ENCODE measurements at places on chromosomes 6 and 20. TPM values are rescaled to one million over a fixed set of nuclear protein-coding genes. Genes with fewer than 3 reads are reported as not detected.

GRCh38 chr6:78749326-78749725 lies 118.0 kb upstream of the IRAK1BP1 start:
- no peak overlapping the region for H3K27ac ChIP-seq
- no peak for DNase-seq
- H3K4me3 ChIP-seq, result no peak overlapping the region
- H3K4me1 ChIP-seq, result no peaks in the 10 kb centered on the region
- no peaks in the 10 kb centered on the region for H3K27me3 ChIP-seq
- no peaks in the 10 kb centered on the region for H3K36me3 ChIP-seq

DNA sequence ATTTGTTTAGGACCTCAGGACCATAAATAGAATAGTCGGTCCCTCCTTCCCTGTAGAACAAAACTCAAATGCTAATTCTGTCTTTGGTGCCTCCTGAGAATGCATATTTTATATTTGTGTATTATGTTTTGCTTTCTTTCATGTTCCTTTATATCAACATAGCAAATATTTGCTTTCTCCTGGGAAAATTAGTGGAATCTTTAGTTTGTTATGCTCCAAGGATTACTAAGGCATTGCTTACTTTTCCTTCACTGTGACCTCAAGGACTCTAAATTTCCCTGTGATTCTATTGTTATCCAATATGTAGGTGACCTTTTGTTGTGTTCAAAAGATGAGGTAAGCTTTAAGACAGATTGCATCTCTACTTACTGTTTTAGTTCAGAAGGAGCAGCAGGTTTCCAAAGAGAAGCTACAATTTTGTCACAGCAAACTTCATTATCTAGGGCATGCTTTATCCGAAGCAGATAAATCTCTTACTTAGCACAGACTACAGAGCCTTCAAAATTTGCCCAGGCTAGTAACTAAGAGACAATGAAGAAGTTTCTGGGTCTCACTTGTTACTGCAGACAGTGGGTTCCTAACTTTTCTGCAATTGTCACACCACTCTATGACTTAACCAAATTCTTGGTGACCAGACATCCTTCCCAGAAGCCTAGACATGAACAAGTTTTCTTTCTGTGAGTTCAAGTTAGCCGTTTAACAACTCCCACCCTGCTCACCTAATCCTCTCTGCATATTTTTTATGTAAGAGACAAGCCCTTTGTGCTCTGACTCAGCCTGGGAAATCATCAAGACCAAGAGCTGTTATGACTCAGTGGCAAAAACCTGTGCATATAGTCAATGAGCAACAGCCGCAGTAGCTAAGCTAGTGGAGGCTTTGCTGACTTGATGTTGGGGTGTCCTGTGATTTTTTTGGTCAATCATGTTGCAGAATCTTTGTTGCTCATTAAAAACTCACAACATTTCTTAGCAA lies 378.8 kb downstream of the QKI start:
- H3K27ac ChIP-seq, result no peak overlapping the region
- no peaks in the 10 kb centered on the region for H3K27me3 ChIP-seq
- H3K36me3 ChIP-seq, result no peaks in the 10 kb centered on the region
- DNase-seq, result peak; percentile 35
- H3K4me3 ChIP-seq, result no peak overlapping the region
- H3K4me1 ChIP-seq, result peaks cover 18% of the 10 kb centered on the region

GRCh38 chr20:36483209-36483918 lies 58.0 kb upstream of the MYL9 start:
- H3K36me3 ChIP-seq, result no peaks in the 10 kb centered on the region
- H3K27ac ChIP-seq, result no peak overlapping the region
- H3K4me1 ChIP-seq, result no peaks in the 10 kb centered on the region
- H3K4me3 ChIP-seq, result no peak overlapping the region
- no peak for DNase-seq
- no peaks in the 10 kb centered on the region for H3K27me3 ChIP-seq

- peaks cover 50% of the 10 kb centered on the region for H3K4me1 ChIP-seq
- H3K27me3 ChIP-seq, result no peaks in the 10 kb centered on the region
- no peak for DNase-seq
- peaks cover 19% of the 10 kb centered on the region for H3K36me3 ChIP-seq
- H3K27ac ChIP-seq, result peak overlapping the region; percentile 55
- H3K4me3 ChIP-seq, result peak overlapping the region; percentile 20
Measured at GRCh38 chr6:37125774-37126492, 44.0 kb upstream of the PIM1 start.

DNA sequence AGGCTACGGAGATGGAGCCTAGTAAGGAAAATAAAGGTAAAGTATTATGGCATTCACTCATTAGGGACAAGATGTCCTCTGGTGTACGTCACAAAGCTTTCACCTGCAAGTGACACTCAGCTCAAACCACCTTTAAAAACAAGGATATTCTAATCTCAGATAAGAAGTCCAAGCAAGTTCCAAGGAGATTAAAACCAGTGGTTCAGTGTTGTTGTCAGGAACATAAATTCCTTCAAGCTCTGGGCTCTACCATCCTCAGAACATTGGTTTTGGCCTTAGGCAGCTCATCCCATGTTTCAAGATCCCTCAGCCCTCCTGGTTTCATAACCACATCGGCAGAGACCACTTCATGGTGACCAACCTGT lies 116.5 kb downstream of the LY86 start:
- no peaks in the 10 kb centered on the region for H3K36me3 ChIP-seq
- H3K4me1 ChIP-seq, result no peaks in the 10 kb centered on the region
- H3K4me3 ChIP-seq, result no peak overlapping the region
- no peak for DNase-seq
- H3K27ac ChIP-seq, result no peak overlapping the region
- peaks cover 6% of the 10 kb centered on the region for H3K27me3 ChIP-seq

GRCh38 chr6:164230804-164231203 lies 816.3 kb downstream of the QKI start:
- no peaks in the 10 kb centered on the region for H3K4me1 ChIP-seq
- H3K36me3 ChIP-seq, result no peaks in the 10 kb centered on the region
- no peak overlapping the region for H3K4me3 ChIP-seq
- DNase-seq, result no peak
- no peaks in the 10 kb centered on the region for H3K27me3 ChIP-seq

- H3K4me1 ChIP-seq, result peaks cover 12% of the 10 kb centered on the region
- H3K27ac ChIP-seq, result peak overlapping the region; percentile 94
- peak overlapping the region; percentile 92 for H3K4me3 ChIP-seq
- no peaks in the 10 kb centered on the region for H3K27me3 ChIP-seq
- H3K36me3 ChIP-seq, result peaks cover 100% of the 10 kb centered on the region
- peak; percentile 53 for DNase-seq
Measured at GRCh38 chr6:10413850-10414738, 780 bp downstream of the TFAP2A start.

DNA sequence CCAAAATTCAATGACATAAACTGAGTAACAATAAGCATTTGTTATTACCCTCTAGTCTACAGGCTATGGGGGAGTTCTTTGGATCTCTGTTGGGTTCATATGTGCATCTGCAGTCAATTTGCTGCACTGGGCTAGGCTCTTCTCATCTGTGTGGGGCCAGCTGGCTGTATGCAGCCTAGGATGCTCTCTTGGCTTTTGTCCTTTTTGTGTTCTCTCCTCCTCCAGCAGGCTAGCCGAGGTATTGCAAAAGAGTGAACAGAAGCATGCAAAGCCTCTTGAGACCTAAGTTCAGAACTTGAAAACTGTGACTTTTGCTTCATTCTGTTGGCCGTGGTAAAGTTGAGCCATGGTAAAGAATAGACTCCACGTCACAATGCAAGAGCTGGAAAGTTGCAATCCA lies 62.8 kb upstream of the FOXO3 start:
- no peaks in the 10 kb centered on the region for H3K36me3 ChIP-seq
- H3K27ac ChIP-seq, result no peak overlapping the region
- no peaks in the 10 kb centered on the region for H3K27me3 ChIP-seq
- no peak overlapping the region for H3K4me3 ChIP-seq
- DNase-seq, result peak; percentile 39

GRCh38 chr6:82251942-82252341 lies 4.4 kb upstream of the IBTK start:
- H3K4me3 ChIP-seq, result no peak overlapping the region
- no peaks in the 10 kb centered on the region for H3K4me1 ChIP-seq
- H3K27me3 ChIP-seq, result no peaks in the 10 kb centered on the region
- peaks cover 20% of the 10 kb centered on the region for H3K36me3 ChIP-seq
- no peak overlapping the region for H3K27ac ChIP-seq

DNA sequence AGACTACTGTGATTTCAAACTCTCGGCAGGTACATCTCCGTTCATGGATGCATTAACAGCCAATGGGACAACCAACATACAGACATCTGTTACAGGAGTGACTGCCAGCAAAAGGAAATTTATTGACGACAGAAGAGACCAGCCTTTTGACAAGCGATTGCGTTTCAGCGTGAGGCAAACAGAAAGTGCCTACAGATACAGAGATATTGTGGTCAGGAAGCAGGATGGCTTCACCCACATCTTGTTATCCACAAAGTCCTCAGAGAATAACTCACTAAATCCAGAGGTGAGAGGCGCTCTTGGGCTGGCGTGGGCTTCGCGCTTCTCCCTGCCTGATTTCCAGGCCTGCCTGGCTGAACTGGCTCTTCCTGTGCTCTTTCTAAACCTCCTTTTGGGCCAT lies 68.4 kb downstream of the RPP40 start:
- no peak overlapping the region for H3K4me3 ChIP-seq
- H3K27ac ChIP-seq, result no peak overlapping the region
- H3K4me1 ChIP-seq, result peaks cover 25% of the 10 kb centered on the region
- H3K36me3 ChIP-seq, result no peaks in the 10 kb centered on the region
- no peaks in the 10 kb centered on the region for H3K27me3 ChIP-seq

- no peak overlapping the region for H3K27ac ChIP-seq
- H3K4me1 ChIP-seq, result no peaks in the 10 kb centered on the region
- H3K27me3 ChIP-seq, result no peaks in the 10 kb centered on the region
- no peak for DNase-seq
- H3K4me3 ChIP-seq, result no peak overlapping the region
- H3K36me3 ChIP-seq, result no peaks in the 10 kb centered on the region
Measured at GRCh38 chr6:127858727-127859391, 42.0 kb downstream of the THEMIS start.

- no peak overlapping the region for H3K4me3 ChIP-seq
- no peaks in the 10 kb centered on the region for H3K4me1 ChIP-seq
- no peak for DNase-seq
Measured at GRCh38 chr6:170017603-170018320, 266.3 kb downstream of the ERMARD start.

DNA sequence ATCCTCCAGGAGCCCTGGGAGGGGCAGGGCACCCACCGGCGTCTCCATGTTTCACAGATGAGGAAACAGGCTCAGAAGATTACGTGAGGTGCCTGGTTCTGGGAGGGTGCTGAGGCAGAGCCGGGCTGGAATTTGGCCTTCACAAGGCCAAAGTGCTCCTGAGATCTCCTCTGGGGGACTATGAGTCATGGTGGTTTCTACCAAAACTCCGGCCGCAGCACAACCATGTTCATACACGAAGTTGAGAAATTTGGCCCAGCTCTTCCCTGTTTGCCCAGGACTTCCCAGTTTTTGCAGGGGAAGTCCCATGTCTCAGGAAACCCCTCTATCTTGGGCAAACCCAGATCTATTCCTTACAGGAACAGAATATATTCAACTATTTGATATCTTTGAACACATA lies 172.9 kb upstream of the CDYL start:
- peak; percentile 5 for DNase-seq
- no peak overlapping the region for H3K27ac ChIP-seq
- H3K36me3 ChIP-seq, result peaks cover 6% of the 10 kb centered on the region
- peaks cover 36% of the 10 kb centered on the region for H3K4me1 ChIP-seq
- H3K27me3 ChIP-seq, result no peaks in the 10 kb centered on the region
- no peak overlapping the region for H3K4me3 ChIP-seq

GRCh38 chr20:25685276-25686080 lies 11.2 kb downstream of the ZNF337 start:
- no peaks in the 10 kb centered on the region for H3K4me1 ChIP-seq
- H3K4me3 ChIP-seq, result no peak overlapping the region
- H3K27me3 ChIP-seq, result no peaks in the 10 kb centered on the region
- H3K27ac ChIP-seq, result no peak overlapping the region
- peaks cover 5% of the 10 kb centered on the region for H3K36me3 ChIP-seq
- no peak for DNase-seq

DNA sequence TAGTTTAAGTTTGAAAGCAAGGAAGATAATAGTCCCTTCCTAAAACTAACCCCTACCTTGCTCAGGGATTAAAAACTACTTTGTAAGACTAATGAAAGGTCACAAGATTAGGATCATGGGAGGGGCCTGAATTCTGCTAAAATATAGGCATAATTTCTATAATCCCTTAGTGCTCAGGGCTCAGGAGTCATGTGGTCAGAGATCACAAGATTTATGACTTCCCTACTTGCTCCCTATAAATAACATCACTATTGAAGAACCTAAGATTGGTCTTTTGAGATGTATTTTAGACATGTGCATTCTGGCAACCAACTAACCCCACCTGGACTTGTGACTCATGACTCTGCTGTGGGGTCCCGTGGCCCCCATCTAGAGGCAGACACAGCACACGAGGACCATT lies 81.1 kb downstream of the STMND1 start:
- H3K4me1 ChIP-seq, result no peaks in the 10 kb centered on the region
- no peaks in the 10 kb centered on the region for H3K27me3 ChIP-seq
- H3K27ac ChIP-seq, result no peak overlapping the region
- DNase-seq, result no peak

DNA sequence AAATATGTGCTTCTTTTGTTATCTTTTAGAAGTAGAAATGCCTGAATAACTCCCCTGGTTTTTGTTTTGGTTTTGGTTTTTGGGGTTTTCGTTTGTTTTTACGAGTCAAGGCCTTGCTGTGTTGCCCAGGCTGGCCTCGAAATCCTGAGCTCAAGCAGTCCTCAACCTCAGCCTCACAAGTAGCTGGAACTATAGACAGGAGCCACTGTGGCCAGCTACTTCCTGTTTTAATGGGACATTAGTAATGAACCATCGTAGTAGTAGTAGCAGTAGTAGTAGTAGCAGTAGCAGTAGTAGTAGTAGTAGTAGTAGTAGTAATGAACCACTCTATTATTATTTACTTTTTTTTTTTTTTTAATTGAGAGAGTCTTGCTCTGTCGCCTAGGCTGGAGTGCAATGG lies 66.0 kb downstream of the UBR2 start:
- no peak overlapping the region for H3K27ac ChIP-seq
- H3K36me3 ChIP-seq, result peaks cover 30% of the 10 kb centered on the region
- H3K4me1 ChIP-seq, result peaks cover 21% of the 10 kb centered on the region

GRCh38 chr20:830011-830521 lies 3.4 kb upstream of the FAM110A start:
- H3K4me1 ChIP-seq, result peaks cover 7% of the 10 kb centered on the region
- no peaks in the 10 kb centered on the region for H3K27me3 ChIP-seq
- peaks cover 21% of the 10 kb centered on the region for H3K36me3 ChIP-seq
- H3K27ac ChIP-seq, result no peak overlapping the region
- no peak overlapping the region for H3K4me3 ChIP-seq

The SLC22A2 gene
- not detected for total RNA-seq

The SLC22A23 gene
- total RNA-seq, result 3.9 TPM

The ZBTB9 gene
- total RNA-seq, result 20.0 TPM

The GRM1 gene
- not detected for total RNA-seq

The OR2B6 gene
- total RNA-seq, result 1.5 TPM

The KLHDC3 gene
- total RNA-seq, result 95.7 TPM

Data from Calu3 (cell line).